Tongue (tissue), 3 donors: ENCODE measurements at places on chromosomes 12 and 14.

DNA sequence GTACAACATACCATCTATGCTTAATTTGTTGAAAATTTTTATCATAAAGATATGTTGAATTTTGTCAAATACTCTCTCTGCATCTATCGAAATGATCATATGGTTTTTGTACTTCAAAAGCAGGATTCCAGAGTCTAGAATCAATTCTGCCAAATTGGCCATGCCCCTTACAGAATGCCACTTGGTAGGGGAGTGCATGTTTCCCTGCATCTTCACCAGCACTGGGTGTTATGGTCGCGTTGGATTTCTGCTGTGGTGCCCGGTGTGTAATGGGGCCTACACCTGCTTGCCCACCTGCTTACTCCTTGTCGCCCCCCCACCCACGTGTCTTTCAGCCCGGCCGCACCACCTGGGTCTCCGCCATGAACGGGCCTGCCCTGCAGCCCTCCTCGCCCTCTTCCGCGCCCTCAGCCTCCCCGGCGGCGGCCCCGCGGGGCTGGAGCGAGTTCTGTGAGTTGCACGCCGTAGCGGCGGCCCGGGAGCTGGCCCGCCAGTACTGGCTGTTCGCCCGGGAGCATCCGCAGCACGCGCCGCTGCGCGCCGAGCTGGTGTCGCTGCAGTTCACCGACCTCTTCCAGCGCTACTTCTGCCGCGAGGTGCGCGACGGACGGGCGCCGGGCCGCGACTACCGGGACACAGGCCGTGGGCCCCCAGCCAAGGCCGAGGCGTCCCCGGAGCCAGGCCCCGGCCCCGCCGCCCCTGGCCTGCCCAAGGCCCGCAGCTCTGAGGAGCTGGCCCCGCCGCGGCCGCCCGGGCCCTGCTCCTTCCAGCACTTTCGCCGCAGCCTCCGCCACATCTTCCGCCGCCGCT is 12.3 kb downstream of the SH2B3 start:
- no peak for DNase-seq

- DNase-seq: peak; percentile 81
These were observed 212.1 kb downstream of the GXYLT1 start for GRCh38 chr12:41932470-41932991.

GRCh38 chr14:99159341-99160340 is 112.4 kb downstream of the BCL11B start:
- DNase-seq: no peak

- DNase-seq: no peak
These were observed 267.7 kb downstream of the KCNH5 start for GRCh38 chr14:62777510-62777909.

- no peak for DNase-seq
These were observed 7.5 kb downstream of the UTP20 start for GRCh38 chr12:101287357-101287756.

GRCh38 chr12:82184844-82185243 is 173.3 kb downstream of the CCDC59 start:
- no peak for DNase-seq

DNA sequence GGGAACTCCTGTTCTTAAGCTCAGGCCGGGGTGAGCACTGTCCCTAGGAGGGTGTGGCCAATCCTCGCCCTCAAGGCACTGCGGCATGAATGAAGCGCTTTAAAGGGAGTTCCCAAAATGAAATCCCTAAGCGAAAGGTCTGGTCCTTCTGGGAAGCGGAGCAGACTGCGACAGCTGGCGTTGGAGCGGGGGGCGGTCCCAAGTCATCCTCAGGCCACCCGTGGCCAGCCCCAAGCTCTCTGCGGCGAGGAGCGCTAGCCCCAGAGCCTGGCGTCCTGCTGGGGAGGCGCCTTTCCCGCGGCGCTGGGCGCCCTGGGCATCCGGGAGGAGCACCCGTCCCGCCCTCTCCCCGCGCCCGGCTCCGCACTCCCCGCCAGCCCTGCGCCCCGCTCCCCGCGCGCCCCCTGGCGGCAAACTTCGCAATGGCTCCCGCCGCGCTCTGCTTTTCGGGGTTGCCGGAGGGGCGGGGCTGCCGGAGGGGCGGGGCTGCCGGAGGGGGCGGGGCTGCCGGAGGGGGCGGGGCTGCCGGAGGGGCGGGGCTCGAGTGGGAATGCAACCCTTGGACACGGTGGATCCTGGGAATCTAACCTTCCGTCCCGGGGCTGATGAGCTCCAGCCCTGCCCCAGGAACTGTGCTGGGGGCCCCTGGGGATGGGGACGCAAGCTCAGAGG is 25.4 kb downstream of the ZBTB42 start:
- DNase-seq: peak; percentile 90

DNA sequence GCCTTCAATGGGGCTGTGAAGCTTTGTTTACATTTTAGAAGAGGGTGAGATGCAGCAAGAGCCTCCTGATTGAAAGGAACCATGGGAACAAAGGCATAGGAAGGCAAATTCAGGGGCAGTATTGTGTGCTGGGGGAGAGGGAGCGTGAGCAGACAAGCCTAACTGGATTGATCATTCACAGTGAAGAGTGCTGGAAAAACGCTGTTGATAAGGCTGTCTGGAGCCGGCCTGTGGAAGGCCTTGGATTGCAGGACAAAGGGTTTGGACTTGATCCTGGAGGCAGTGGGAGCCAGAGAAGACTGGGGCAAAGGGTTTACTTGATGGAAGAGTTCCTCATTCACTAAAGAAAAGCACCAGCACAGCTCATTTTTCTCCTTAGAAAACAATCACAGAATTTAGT is 160.5 kb downstream of the PAH start:
- DNase-seq: no peak

DNA sequence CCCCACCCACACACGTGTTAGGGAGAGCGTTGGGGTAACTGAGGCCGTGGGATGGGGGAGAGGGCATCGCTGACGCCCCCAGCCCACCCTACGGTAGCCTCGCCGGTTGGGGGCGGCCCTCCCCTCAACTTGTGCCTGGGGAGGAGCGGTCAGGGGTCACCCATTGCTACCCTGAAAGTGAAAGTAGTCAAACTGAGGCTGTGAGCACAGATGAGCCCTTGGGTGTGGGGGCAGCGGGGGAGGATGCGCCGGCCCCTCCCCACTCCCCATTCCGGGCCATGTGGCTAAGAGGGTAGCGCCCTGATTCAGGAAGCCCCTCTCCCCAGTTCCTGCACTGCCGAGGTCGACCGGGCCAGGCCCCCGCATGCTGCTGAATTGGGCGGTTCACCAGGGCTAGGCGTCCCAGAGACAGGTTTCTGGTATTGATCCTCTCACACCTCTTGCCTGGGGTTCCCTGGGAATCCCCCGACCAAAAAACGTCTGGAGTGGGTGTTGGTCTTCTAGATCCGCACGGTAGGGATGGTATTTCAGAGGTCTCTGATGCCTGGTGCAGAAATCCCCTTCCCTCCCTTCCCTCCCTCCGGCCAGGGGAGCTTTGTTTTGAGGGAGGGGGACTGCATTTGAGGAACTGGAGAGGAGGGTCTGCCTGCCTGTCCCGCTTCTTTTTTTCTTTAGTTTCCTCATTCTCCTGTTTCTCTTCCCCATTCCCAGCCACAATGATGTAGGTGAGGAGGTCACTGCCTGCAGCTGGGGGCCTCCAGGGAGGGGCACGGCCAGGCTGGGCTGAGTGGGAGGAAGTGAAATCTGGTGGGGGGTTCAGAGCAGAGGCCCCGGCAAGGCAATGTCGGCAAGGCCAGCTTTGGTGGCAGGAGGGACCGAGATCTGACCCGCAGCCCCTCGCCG is 1.0 kb downstream of the SH2B3 start:
- DNase-seq: no peak

DNA sequence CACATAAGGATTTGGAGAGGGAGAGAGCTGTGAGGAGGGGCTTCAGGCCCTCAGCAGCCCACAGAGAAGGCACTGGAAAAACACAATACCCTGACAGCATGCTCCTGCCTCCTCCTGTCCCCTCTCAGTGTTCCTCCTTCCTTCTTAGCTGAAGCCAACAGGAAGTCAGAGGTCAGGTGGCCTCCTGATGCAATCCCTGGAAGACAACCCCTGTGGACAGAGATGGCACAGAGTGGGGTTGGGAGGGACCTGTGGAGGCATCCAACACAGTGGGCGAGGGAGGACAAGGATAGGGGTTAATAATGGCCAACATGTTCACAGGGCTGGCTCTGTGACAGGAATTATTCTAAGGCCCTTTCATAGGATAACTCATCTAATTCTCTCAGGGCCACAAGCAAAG is 15.4 kb upstream of the IFI27L2 start:
- DNase-seq: no peak

DNA sequence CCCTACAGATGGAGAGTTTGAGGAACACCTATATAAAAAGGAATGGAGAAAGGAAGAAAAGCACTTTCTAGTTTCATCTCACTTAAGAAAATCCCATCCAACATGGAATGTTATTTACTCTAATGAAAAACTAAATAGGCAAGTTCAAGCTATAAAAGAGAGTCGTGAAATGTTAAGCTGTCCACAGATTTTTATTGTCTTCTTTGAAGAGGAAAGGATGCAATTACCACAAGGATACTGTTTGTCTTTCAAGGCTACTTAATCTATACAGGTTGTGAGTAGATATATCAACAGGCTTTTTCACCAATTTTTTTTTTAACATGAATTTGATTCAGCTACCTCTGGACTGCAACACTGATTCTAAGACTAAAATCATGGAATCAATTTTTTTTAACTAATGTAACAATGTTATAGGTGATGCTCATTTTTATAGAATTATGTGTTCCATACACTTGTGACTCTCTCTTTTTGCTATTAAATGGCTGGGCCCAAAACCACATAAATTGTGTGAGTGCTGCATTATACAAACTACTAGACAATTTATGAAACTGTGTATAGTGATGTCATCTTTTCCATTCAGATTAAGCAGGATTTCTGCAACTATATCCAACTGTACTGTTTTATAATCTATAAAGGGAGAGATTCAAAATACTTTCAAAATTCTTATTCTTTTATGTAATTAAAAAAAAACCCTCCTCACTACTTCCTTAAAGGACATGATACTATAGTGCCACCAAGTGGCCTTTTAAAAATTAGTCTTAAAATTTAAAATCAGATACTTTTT is 26.8 kb upstream of the BMAL2 start:
- peak; percentile 64 for DNase-seq

GRCh38 chr12:3574986-3575385 is 84.0 kb downstream of the PRMT8 start:
- no peak for DNase-seq

DNA sequence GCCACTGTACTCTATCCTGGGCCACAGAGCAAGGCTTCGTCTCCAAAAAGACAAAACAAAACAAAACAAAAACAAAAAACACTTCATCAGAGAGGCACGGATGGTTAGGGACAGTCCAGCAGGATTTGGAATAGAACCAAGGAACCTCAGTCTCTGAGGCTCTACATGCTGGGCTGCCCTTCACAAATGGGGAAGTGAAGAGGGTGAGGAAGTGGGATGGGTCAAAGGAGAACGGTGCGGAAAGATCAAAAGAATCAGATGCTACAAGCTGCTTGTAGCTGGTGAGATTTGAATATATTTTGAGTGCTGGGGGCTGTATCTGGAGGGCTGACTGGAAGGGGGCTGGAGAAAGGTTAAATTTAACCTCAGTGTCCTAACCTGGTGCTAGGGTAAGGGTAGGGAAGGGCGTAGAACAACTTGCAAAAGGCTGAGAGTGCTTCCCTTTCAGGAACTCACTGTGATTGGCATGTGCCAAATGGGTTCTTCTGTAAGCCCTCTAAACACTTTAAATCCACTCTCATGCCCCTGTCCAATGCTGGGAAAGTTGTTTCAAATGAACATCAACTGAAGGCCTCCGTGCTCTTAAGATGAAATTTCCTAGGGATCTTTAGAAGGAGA is 4.6 kb downstream of the FOXJ2 start:
- no peak for DNase-seq

- DNase-seq: peak; percentile 38
These were observed 536.3 kb upstream of the CCDC196 start for GRCh38 chr14:65949711-65950516.

DNA sequence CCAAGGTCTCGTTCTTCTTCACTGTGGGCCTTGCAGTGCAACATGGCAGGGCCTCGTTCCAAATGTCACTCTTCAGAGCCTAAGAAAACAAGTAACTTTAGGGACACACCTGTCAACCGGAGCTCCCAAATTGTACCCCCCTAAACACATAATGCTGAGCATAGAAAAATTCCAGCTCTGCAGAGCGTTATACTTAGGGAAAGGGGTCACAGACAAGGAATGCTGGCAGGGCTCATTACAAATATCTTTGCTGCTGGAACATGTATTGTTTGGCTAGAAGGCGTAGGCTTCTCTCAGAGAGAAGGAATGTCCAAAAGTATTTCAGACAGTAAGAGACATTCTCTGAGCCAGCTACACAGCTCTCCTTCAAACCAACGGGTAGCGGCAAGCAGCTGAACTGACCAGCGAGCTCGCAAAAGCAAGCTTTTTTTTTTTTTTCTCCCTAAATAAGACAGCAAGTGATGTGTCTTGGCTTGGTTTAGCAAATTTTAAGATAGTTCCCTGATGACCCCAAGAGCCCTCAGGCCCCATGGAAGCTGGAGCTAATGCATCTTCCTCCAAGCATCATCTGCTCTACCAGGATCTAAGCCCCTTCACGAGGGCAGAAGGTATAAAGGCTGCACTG is 24.5 kb downstream of the SSH1 start:
- DNase-seq: peak; percentile 87

DNA sequence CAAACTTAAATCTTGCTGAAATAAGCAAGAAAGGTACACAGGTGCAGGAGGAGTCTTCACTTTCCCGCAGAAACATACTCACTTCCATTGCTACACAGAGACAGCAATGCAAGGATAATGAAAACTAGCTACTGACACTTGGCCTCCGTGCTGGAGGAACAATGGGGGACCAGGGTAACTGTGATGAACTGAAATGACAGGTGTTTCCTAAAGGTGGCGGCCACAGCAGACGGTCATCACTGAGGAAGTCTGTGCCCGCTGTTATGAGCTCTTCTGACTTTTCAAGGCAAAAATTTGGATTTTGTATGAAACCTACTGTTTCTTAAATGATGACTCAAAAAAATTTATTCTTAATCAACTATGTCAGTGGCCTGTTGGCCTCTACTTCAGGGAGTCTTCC is 189.4 kb downstream of the CACNA1C start:
- no peak for DNase-seq

DNA sequence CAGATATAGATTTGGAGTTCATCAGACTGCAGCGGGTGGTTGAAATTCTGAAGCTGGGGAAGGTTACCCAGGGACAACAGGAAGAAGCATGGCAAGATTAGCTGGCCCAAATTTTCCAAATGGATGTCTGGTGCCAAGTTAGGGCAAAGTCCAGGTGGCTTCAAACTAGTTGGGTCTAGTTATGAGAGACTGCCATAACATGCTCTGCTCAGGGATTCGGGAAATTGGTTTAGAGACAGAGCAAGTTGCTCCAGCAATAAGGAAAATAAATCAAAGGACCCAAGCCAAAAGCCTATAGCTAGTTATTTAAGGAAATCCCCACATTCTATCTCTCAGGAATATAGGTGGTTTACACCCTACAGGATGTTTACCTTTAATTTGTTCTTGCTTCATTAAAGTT is 125.7 kb upstream of the BTG1 start:
- DNase-seq: no peak

- no peak for DNase-seq
These were observed 130.1 kb downstream of the GLT1D1 start for GRCh38 chr12:128983371-128983770.

GRCh38 chr14:76929927-76930326 is 98.6 kb downstream of the IRF2BPL start:
- DNase-seq: no peak
